Epithelial cell of proximal tubule (primary cell): ENCODE measurements at places on chromosomes 1 and 21. TPM values are rescaled to one million over a fixed set of nuclear protein-coding genes. Genes with fewer than 3 reads are reported as not detected.

The PTPN22 gene
- 0.07 TPM in 1 of 2 replicates, not detected in the other for total RNA-seq

The COL6A2 gene
- total RNA-seq, result 71.5 and 138 TPM in 2 replicates

The EDARADD gene
- total RNA-seq, result 1.1 and 3.3 TPM in 2 replicates

The SYT11 gene
- total RNA-seq, result 13.2 and 15.4 TPM in 2 replicates

The OR2L13 gene
- not detected in 2 replicates for total RNA-seq

The B4GALT2 gene
- 69.5 and 105 TPM in 2 replicates for total RNA-seq

The PLA2G5 gene
- total RNA-seq, result not detected in 2 replicates
